ENCODE measurements at places on chromosomes 3 and 15.

DNA sequence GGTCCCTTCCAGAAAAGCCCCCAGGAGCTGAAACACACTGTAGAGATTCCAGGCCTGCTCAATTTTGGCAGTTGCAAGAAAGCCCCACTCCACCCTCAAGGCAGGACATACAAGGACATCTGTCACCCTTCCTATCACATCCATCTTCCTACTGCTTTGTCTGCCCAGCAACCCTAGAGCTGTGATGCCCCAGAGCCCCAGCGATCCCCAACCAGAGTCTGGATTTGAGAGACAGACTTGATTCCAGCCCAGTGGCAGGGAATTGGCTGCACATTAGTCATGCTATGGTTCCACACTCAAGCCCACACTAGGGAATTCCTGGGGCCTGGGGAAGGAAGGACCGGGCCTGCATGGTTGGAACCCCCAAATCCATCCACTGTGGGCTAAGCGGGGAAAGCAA lies 56.8 kb downstream of the ATP2B2 start:
- no peak for DNase-seq

DNA sequence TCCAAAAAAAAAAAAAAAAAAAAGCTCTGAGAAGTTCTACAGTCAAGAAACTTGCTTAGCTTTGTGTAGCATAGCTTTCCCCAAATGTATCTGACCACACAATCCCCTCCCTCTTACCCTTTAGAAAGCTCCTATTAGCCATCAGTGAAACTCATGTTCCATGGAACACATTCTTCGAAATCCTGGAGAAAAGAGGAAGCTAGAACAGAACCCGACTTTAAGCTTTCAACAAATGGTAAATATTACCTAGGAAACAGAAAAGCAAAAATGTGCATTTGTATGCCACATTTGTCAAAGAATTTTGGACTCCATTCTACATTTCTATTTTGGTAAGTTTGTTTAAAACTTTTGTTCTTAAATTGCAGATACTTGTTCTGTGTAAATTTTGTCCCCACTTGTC lies 17.4 kb upstream of the CRTC3 start:
- no peak for DNase-seq

GRCh38 chr15:75313116-75313845 lies 22.6 kb upstream of the COMMD4 start:
- no peak for DNase-seq

GRCh38 chr3:57268416-57268815 lies 24.1 kb downstream of the ASB14 start:
- no peak for DNase-seq

DNA sequence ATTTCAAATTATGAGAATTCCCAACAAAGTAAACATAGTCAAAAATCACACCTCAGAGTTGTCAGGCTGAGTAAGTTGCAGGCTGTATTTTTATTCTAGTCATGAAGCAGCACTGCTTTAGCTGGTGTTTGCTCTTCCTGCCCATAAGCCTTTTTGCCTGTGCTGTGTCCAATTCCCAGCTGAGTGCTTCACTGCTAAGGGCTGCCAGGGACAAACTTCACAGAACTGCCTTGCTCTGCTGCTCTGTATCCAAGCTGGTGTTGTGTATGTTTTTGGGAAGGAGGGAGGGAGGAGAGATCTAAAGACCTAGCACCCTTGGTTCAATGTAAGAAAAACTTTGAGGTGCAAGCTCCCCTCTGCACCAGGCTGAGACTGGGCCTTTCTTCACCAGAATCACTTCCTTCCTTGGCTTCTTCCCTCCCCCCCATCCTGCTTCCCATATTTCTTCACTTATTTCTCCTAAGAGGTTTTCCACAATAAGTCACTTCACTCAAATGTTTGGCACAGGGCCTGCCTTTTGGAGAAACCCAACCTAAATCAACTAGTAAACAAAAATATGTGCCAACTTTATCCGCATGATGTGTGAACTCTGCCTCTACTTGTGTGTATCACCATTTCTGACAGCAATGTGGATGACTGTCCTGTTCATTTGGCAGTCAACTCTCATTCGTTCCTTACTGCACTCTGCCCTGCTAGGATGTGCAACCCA lies 156.1 kb downstream of the TBL1XR1 start:
- DNase-seq: no peak

- no peak for DNase-seq
Observed at GRCh38 chr3:65126527-65127410, 439.0 kb upstream of the ADAMTS9 start.

- no peak for DNase-seq
Observed at GRCh38 chr3:156899951-156900350, 73.8 kb downstream of the LEKR1 start.

DNA sequence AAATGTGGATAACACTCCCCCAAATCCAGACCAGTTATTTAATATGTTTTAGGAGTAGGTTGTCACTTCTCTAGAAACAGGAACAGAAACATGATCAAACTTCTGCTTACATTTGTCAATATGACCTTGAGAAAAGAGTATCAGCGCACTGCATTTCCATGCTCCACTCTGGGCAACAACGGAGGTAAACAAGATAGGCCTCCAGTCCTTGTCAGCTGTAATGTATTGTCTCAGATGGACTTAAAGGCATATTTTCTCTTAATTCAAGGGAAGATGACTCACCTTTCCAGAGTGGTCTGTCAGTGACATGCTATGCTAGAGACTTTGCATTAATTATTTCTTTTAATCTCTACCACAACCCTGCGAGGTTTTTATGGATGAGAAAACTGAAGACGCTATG lies 51.6 kb upstream of the TCF12 start:
- DNase-seq: no peak

- DNase-seq: no peak
Observed at GRCh38 chr3:43609406-43609805, 12.4 kb downstream of the ANO10 start.

DNA sequence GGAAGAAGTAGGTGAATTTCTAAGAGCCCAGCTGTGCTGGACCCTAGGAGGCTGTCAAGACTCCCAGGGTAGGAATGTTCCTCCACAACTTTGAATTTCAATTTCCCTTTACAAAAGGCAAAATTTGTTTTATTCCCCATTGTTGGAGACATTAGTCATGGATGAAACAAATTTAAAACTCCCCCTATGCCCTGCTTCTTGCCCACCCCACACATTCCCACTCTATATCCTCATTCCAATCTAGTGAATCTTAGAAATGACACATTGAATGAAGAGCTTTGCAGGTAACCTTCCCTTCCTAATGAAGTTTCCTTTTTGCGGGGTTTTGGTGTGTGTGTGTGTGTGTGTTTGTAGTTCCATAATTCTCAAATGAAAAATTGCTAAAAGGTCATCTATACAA lies 72.6 kb downstream of the CCNL1 start:
- DNase-seq: no peak

DNA sequence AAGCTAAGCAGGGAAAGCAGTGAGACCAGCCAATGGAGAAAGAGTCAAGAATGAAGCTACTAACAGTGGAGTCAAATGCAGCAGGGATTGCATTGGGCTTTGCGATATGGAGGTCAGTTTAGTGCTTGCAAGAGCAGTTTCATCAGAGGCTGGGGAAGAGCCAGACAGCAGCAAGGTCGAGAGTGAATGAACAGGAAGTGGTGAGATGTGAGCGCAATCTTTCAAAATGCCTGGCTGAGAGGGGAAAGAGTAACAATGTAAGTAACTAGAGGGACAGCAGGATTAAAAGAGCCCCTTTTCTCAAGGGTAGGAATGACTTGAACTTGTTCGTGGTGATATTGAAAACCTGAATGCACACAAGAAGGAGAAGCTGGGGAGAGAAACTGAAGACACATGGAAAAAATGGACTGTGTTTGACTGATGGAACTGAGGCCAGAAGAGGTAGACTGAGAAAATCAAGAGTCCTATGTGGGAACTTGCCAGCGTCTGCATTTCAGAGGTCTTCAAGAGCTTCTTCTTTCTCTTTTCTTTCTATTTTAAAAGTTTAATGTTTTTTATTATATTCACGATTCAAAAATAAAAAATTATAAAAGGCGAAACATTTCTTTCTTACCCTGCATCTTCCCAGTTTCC lies 30.6 kb upstream of the GPR160 start:
- no peak for DNase-seq

- DNase-seq: no peak
Observed at GRCh38 chr3:8490079-8490552, 11.5 kb upstream of the LMCD1 start.

DNA sequence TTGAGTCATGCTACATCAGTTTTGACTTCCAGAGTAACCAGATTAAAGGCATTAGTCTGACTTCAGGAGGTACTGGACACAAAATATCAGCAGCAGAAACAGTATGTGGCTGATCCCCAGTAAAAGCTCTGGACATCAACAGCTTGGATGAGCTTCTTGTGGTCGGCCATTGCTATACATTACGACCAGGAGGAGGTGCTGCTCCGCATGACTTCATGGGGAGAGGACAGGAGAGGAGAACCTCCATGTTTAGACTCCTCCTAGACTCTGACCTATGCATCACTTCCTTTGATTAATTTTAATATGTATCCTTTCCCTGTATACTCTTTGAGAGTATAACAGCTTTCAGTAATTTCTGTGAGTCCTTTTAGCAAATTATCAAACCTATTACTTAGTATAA lies 285.6 kb upstream of the ARHGEF26 start:
- no peak for DNase-seq

DNA sequence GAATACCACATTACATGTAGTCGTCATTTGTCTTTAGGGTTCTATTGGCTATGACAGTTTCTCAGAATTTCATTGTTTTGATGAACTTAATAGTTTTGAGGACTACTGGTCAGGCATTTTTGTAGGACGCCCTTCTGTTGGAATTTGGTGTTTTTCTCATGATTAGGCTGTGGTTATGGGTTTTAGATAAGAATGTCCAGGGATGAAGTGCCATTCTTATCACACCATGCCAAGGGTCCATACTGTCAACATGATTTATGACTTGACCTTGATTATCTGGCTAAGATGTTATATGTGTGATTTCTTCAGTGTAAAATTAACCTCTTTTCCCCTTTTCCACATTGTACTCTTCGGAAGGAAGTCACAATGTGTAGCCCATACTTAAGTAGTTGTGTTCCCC lies 135.3 kb downstream of the DIPK2A start:
- no peak for DNase-seq

- DNase-seq: no peak
Observed at GRCh38 chr3:18369551-18370185, 55.5 kb downstream of the SATB1 start.

- DNase-seq: no peak
Observed at GRCh38 chr3:171981271-171981605, 58.1 kb upstream of the FNDC3B start.

DNA sequence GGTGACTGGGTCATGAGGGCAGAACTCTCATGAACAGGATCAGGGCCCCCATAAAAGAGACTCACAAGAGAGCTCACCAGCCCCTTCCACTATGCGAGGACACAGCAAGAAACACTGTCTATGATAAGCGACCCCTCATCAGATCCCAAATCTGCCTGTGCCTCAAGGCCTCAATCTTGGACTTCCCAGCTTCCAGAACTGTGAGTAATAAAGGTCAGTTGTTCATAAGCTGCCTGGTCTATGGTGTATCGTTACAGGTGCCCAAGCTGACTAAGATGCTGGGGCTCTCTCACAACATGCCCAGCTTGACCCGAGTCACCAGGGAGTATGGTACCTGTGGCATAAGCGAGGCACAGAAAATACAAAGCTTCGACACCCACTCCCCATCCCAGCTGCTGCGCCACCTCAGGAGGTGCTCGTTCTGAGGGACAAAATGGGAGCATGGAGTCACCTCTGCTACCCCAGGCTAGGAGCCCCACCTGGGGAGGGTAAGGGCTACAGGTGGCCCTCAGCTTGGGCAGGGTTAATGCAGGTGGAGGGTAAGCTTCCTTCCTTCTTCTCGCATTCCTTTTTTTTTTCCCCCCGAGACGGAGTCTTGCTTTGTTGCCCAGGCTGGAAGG lies 234.1 kb downstream of the ADAMTS17 start:
- DNase-seq: no peak

DNA sequence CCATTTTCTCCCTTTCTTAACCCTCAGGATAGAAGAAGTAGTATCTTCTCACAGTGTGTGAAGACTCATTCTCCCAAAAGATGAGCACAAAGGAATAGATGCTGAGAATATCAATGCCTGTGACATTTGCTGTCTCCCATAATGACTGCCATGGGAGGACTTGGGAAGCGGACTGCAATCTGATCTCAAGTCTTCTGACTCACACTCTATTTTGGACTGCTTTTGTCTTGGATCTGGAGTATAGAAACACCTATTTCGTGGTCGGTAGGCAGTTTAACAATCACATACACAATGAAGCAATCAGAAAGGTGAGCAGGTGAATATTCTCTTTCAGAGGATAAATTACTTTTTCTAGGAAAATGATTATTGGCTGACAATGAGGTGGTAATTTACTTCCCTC lies 852.0 kb downstream of the FHIT start:
- no peak for DNase-seq

- DNase-seq: no peak
Observed at GRCh38 chr3:196514913-196515621, at the start of gene SMCO1. TSS of gene SMCO1 (minus strand) at chr3:196515346. CDS start at chr3:196515209, 137 bp downstream.

GRCh38 chr15:71249986-71250385 lies 134.7 kb downstream of the THSD4 start:
- DNase-seq: no peak

- no peak for DNase-seq
Observed at GRCh38 chr3:10981961-10982360, 10.6 kb upstream of the SLC6A1 start.

- DNase-seq: no peak
Observed at GRCh38 chr15:76575274-76575673, 238.7 kb downstream of the ISL2 start.

DNA sequence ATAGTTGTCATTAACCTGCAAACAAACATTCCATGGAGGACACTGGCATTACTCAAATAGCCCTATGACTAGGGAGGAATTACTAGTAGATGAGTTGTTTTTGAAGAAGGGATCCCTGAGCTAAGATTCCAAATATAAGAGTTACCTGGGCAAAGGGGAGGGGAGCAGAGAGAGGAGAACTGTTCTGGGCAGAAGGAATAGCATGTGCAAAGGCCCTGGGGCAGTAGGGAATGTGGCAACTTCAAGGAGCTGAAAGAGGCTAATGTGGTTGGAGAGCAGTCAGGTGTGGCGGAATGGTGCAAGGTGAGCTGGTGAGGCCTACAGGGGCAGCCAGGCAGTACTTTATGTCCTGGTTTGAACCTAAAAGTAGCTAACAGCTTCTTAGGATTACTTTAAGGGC lies 5.8 kb upstream of the IL17RD start:
- DNase-seq: no peak

GRCh38 chr3:20511863-20512505 lies 326.0 kb upstream of the SGO1 start:
- no peak for DNase-seq

DNA sequence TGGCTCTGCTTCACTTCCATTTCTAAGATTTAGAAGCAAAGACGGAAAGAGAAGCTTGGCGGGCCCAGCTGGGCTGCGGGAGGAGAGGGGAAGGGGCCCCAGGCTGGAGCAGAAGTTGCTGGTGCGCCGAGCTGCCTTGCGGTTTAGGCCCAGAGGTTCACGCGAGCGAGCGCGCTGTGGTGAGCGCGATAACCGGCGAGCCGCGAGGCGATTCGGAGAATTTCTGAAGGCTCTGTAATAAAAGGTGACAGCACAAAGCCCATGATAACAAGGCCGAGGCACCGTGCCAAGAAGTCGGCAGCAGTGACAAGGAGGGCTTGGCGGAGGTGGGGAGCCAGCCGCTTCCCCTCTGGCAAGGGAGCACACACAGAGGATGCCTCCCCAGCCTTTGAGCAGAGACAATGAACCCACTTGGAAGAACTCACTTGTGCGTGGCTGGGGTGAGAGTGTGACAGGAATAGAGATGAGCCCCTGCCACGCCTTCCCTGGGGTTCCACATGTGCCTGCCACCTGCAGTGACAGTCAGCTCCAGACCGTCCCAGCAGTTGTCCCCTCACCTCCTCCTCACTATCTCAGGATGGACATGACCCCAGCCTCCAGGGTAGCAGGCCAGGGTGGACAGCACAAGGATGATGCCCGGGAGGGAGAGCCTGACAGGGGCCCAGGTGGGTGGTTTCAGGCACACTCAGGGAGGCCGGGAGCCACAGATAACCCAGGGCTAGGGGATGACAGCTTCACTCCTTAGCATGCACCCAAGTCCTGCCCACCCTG lies 315.2 kb downstream of the UACA start:
- no peak for DNase-seq

Data from activated T-helper 1 cell treated with anti-CD3 and anti-CD28 coated beads, Interleukin-2, amount 50 U/mL, for 16 hours (primary cell).